ENCODE measurements at places on chromosomes 1 and 21. TPM values are rescaled to one million over a fixed set of nuclear protein-coding genes. Genes with fewer than 3 reads are reported as not detected.

The LMOD1 gene
- polyA plus RNA-seq, result 3.3 TPM

The ATXN7L2 gene
- polyA plus RNA-seq, result 2.6 TPM

The TLCD4 gene
- 2.7 TPM for polyA plus RNA-seq

The TBX19 gene
- 0.98 TPM for polyA plus RNA-seq

The SH2D2A gene
- polyA plus RNA-seq, result 3.0 TPM

The LCE1F gene
- polyA plus RNA-seq, result not detected

The SLC1A7 gene
- 0.03 TPM for polyA plus RNA-seq

The CAMSAP2 gene
- polyA plus RNA-seq, result 11.7 TPM
